CD4-positive, CD25-positive, alpha-beta regulatory T cell (primary cell): ENCODE measurements at places on chromosomes 1 and 21.

DNA sequence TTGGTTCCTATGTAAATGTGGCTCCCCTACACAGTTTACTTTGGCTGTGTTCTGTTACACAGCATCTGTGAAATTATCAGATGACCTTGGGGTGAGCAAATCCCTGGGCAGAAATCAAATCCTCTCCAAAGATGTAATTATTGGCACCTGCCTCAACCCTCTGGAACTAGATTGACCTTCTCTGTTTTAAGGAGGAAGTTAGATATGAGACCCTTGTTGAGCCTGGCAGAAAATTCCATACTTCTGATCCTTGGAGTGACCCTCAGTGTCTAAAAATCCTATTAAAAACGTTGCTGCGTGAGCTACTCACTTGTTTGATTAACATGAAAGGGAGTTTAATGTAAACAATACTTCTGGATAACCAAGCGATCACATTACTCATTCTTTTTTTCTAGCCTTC, 122.0 kb downstream of the CLIC6 start:
- H3K4me3 ChIP-seq = no peak overlapping the region
- peaks cover 49% of the 10 kb centered on the region for H3K36me3 ChIP-seq
- no peak for DNase-seq
- no peaks in the 10 kb centered on the region for H3K4me1 ChIP-seq
- no peak overlapping the region for H3K27ac ChIP-seq

GRCh38 chr1:50368179-50369007, 54.9 kb downstream of the DMRTA2 start:
- no peaks in the 10 kb centered on the region for H3K4me1 ChIP-seq
- DNase-seq = no peak
- no peaks in the 10 kb centered on the region for H3K36me3 ChIP-seq
- peaks cover 14% of the 10 kb centered on the region for H3K27me3 ChIP-seq

DNA sequence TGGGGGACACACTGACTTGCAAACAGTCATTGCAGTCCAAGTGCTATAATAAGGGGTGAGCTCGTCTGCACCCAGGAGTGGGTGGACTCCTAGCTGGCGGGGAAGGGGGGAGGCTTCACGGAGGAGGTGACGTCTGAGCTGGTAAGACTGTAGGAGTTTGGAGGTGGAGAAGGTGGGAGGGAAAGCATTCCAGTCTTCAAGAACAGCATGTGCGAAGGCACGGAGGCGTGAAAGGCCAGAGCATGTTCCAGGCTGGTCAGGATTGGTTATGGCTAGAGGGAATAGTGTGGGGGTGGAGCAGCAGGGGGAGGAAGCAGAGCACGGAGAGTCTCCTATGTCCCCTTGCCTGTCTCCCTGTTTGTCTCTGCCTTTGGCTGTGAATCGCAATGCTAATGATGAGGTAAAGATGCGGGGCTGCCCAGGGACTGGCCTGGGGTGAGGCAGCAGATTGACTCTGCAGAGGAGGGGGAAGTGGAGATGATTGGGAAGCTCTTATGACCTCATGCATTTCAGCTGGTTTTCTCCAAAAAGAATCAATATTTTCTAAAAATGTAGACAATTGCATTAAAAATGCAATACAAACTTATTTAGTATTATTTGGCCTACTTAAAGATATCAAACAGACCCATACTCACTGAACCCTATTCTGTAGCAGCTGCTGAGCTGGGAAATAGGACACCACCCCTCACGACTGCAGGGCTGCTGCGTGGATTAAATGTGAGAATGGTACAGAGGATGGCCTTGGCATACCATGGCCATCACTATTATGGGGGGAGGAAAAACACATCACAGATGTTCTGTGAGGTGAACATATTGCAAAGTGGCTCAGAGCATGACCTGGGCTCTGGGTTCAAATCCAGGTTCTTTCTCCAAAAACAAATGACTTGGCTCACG, 2.6 kb upstream of the ZNF436 start:
- no peak overlapping the region for H3K4me3 ChIP-seq
- no peaks in the 10 kb centered on the region for H3K27me3 ChIP-seq
- H3K4me1 ChIP-seq = peaks cover 18% of the 10 kb centered on the region

- H3K27me3 ChIP-seq = no peaks in the 10 kb centered on the region
- H3K36me3 ChIP-seq = no peaks in the 10 kb centered on the region
- H3K4me1 ChIP-seq = no peaks in the 10 kb centered on the region
- no peak overlapping the region for H3K27ac ChIP-seq
Measured at GRCh38 chr1:50645139-50645538, 221.9 kb upstream of the DMRTA2 start.

DNA sequence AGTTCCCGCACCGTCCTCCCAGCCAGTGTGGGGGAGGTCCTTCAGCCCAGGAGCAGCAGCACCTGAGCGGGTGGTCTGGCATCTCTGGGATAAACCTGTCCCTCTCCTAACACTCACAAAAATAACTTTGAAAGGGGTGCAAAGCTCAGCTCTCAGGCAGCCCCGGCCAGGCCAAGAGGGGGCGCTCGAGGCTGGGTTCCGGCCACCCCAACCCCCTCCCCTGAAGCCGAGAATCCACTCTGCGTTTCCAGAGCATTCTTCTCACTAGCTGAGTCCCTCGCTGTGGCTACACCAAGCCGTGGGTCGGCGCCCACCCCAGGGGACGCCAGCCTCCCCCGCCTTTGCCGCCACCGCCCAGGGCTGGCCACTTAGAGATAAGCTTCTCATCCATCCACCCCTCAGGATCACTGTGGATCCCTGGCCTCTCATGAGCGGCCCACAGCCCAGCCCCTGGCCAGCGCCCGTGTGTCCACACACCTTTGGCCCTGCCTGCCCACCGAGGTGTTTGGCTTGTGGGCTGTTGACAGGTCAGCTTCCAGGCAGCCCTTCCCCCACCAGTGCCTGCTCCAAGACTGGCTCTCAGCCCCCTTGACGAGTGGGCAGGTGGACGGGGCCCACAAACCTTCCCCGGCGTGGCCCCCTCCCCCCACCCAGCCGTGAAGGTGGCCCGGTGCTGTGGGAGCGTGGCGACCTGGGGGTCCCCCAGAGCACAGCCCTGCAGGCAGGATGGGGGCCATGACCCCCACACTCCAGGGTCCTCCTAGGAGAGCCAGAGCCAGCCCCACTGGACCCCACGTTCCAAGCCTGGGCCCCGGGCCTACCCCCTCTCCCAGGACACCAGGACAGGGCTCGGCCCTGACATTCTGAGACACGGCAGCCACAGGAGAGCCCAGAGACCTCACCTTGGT, 1.9 kb downstream of the FTCD start:
- H3K4me3 ChIP-seq = no peak overlapping the region
- H3K36me3 ChIP-seq = no peaks in the 10 kb centered on the region
- H3K27me3 ChIP-seq = no peaks in the 10 kb centered on the region
- no peaks in the 10 kb centered on the region for H3K4me1 ChIP-seq
- H3K27ac ChIP-seq = no peak overlapping the region
- DNase-seq = peak; percentile 28

- no peaks in the 10 kb centered on the region for H3K4me1 ChIP-seq
- H3K36me3 ChIP-seq = no peaks in the 10 kb centered on the region
- H3K27me3 ChIP-seq = peaks cover 3% of the 10 kb centered on the region
- H3K4me3 ChIP-seq = no peak overlapping the region
- DNase-seq = no peak
- no peak overlapping the region for H3K27ac ChIP-seq
Measured at GRCh38 chr21:45234965-45235364, 52.7 kb downstream of the POFUT2 start.

- H3K27ac ChIP-seq = no peak overlapping the region
- peaks cover 10% of the 10 kb centered on the region for H3K27me3 ChIP-seq
- DNase-seq = no peak
- H3K36me3 ChIP-seq = no peaks in the 10 kb centered on the region
- no peak overlapping the region for H3K4me3 ChIP-seq
Measured at GRCh38 chr1:156571261-156571852, 1.0 kb downstream of the IQGAP3 start.

- DNase-seq = peak; percentile 26
- no peaks in the 10 kb centered on the region for H3K27me3 ChIP-seq
- H3K27ac ChIP-seq = peak overlapping the region; percentile 77
- H3K4me1 ChIP-seq = peaks cover 34% of the 10 kb centered on the region
Measured at GRCh38 chr1:158932171-158932570, 819 bp downstream of the PYHIN1 start.

GRCh38 chr1:221765527-221765926, 23.6 kb upstream of the DUSP10 start:
- no peak for DNase-seq
- H3K27ac ChIP-seq = no peak overlapping the region
- no peaks in the 10 kb centered on the region for H3K4me1 ChIP-seq
- no peak overlapping the region for H3K4me3 ChIP-seq
- no peaks in the 10 kb centered on the region for H3K27me3 ChIP-seq
